Eye (tissue), 1 donor: ENCODE measurements at places on chromosomes 11 and 22.

DNA sequence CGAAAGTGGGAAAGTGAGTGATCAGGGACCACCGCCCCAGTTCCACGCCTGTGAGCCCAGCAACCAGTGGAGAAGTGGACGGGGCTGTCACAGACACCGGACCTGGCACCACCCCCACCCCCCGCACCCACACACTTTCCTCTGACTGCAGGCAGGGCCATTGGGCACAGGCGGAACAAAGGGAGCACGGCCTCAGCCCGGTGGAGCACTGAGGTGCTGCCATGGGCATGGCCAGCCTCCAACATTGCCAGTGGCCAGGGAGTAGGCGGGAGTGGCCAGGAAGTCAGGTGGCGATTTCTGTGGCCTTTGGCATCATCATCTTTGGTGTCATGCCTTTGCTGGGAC lies 78.5 kb downstream of the BCR start:
- no peak for DNase-seq

GRCh38 chr11:129917231-129917630 lies 21.9 kb upstream of the NFRKB start:
- DNase-seq, result no peak

DNA sequence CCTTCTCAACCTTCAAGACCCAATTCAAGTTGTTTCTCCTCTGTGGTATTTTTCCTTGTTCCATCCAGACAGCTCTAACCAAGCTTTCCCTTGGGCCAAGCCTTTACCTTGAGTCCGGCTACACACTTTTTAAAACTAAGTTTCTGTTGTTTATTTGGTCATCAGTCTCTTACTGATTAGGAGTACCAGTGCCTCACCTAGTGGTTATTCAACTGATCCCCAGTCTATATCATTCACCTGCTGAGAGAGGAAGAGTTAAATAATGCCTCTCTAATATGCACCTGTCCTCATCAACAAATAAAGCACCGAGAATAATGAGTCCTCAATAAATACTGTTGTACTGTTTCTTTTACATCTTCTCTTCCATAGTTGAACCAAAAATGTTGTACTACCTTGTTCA lies 160.8 kb downstream of the MSANTD4 start:
- no peak for DNase-seq

DNA sequence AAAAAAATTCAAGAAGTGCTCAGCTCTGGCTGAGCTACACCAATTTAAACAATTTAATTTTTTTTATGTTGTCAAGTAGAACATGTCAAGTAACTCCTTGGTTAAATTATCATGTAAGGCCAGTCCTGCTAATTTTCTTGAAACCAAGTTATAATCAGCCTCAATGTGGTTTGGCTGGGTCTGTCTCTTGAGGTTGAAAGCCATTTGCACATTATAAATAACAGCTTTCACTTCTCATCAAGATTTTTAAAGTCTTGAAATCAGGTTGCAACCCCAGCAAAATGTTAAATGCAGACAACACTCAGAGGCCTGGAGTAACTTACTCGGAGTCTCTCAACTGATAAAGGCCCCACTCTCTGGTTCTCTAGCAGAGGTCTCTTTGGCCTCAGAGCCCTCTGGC lies 324.4 kb downstream of the BRD1 start:
- no peak for DNase-seq

- DNase-seq, result peak; percentile 39
Observed at GRCh38 chr11:16356057-16356760, at the start of gene SOX6. Gene SOX6, minus strand, starts transcription at chr11:16356546. Its CDS starts 15,298 bp downstream, at chr11:16341248.

- DNase-seq, result no peak
Observed at GRCh38 chr11:416757-417621, 2.2 kb upstream of the SIGIRR start.

DNA sequence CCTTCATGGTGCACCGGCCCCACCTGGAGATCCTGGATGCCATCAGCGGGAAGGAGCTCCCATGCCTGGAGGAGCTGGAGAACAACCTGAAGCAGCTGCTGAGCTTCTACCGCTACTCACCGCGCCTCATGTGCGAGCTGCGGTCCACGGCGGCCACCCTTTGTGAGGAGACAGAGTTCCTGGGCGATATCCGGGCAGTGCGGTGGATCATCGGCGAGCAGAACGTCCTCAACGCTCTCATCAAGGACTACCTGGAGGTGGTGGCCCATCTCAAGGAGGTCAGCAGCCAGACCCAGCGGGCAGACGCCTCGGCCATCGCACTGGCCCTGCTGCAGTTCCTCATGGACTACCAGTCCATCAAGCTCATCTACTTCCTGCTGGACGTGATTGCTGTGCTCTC lies 59.2 kb downstream of the SYT13 start:
- no peak for DNase-seq

DNA sequence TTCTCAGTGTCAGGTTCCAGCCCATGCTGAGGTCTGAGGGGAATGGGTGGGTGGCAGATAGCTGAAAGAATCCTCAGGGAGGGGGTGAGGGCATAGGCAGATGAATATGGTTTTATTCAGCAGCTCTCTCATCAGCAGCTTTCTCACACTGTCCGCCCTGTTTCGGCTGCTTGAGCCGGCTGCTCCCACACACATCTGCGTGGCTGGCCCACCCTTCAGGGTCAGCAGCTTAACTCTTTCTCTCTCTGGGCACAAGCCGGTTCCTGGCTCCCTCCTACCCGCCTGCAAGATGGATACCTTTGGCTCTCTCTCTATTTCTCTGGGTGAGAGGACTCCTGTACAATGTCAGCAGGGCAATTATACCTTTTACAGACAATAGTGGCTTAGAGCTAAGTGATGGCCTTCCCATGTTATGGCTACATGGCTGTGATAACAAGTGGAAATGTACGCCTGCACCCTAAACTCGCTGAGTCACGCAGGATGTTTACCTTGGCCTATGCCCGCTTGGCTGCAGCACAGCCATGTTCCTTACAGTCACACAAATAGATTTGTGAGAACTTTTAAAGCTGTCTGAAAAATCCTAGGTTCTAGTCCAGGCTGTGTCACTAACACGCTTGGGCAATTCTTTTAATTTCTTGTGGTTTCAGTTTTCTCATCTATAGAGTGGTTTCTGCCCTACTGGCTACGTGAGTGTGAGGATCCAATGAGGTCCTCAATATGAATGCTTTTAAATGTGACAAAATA lies 4.1 kb downstream of the MMP20 start:
- no peak for DNase-seq
